ENCODE measurements at places on chromosomes 12 and 14.

GRCh38 chr12:100453951-100454350 lies 19.7 kb upstream of the NR1H4 start:
- no peak for DNase-seq

DNA sequence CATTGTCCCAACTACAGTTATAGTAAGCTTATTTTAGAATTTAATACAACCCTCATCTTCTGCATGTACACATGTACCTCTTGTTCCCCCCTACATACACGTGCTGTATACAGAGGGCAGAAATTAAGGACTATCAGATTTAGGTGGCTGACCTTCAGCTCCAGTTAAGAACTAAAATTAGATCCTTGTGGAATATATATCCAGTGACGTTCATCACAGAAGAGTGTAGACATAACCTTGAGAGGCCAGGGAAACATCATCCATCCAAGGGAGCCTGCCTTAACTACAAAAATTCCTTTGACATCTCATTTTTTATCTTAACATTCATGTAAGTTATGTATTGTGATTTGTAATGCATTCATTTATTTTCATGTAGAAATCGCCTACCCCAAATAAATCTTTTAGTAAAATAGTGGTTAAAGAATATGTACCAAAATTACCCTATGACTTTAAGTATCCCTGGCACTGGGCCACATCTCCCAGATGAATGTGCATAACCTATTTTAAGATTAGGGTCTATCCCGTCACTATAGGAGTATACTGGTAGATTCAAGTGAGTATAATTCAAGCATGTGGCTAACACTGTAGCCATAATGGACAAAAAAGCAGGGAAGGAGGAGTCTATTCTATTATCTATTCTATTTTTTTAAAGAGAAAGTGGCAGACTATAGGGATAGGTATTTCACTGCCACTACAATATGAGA lies 27.5 kb downstream of the RIC8B start:
- no peak for DNase-seq

DNA sequence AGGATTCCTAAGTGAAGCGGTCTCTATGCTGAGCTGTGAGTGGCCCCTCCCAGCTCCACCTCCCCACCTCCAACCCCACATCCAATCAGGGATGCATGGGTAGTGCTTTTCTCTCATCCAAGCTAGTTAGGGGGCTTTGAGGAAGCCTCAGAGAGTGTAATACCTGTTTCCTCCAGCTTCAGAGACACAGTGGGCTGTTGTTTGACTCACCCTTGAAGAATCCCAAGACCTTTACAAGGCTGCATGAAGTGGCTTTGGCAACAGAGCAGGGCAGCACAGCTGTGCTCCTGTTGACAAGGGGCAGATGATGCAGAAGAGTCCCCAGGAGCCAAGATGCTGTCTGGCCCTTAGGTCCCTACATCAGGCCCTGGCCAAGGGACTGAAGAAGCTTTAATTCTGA lies 27.1 kb upstream of the CLMN start:
- DNase-seq, result no peak

GRCh38 chr14:60106339-60106738 lies 14.6 kb downstream of the PCNX4 start:
- peak; percentile 13 for DNase-seq

GRCh38 chr12:12159988-12160387 lies 89.2 kb downstream of the BCL2L14 start:
- no peak for DNase-seq

DNA sequence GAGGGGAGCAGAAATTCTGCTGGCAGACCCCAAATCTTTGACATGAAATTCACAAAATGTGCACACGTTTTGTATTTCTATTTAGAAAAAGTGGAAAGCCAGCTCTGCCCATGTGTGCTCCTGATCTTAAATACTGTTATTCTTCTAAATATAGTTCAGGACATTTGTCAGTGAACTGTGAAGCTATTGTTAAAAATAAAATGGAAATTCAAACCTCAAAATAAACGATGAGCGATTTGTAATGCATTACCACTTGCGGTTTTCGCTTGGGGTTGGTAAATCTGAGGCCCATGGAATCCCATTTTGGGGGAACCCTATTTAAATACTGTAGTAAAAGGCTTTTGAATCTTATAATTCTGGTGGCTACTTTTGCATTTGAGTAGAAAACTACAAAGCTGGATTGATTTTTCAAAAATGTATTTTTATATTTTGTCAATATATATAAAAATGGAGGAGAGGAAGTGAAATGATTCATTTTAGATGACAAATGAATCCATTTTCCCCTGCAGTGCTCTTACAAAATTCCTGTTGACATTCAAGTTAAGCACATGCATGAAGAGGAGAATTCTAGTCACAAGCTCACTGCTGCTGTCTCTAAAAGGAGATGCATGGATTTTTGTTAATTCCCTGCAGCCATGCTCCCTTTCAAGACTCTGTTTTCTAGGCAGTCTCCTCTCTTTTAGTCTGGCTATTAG lies 47.1 kb downstream of the FLRT2 start:
- no peak for DNase-seq

DNA sequence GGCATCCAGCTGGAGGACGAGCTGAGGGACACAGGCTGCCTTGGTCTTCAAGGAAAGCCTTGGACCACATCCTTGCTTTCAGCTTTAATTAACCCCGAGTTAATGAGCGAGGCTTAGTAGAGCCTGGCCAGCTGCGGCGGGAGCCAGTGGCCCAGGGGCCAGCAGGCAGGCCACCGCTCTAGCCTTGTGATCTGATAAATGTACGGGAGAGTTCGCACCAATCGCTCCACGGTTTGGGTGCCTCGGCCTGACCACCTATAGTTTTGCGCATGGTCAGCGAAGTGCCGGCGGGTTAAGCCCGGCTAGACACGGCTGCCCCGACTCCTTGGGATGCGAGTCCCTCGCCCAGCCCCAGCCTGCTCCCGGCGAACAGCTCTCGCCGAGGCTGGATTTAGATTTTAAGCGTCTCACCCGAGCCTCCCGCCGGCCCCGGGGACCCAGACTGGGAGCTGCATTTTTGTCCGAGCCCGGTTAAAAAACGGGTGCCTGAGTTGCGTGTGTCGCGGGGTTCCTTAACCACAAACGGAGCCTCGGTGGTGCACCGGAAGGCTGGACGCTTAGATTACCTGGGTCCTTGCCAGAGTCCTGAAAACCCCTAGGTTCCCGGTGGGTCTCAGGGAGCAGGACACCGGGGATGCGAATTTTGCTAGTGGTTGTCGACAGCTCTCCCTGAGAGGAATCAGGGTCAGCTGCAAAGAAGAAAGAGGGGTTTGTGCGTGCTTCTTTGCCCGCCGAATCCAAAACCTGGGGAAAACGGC lies 2.9 kb upstream of the HOXC12 start:
- no peak for DNase-seq

GRCh38 chr14:56172571-56172971 lies 54.4 kb downstream of the PELI2 start:
- no peak for DNase-seq

GRCh38 chr12:9702255-9702654 lies 30.6 kb downstream of the CLECL1 start:
- peak; percentile 73 for DNase-seq

DNA sequence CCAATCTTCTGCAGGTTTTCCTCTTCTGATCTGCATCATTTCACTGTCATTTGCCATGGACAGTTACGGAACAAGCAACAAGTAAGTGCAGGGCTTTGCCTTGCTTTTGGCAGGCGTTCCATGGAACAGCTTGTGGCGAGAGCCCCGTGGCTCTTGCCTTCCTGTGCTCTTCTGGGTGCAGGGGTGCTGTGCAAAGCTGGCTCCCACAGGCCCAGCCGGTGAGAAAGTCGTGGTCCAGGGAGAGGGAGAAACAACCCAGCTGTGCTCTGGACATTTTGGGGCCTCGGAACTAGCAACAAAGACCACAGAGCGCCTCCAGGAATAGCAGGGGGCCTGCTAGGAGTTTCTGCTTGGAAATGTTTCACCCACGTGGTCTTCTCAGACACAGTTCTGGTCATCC lies 164.7 kb downstream of the ADGRD1 start:
- DNase-seq, result no peak

- DNase-seq, result no peak
These were observed 17.0 kb downstream of the SSPN start for GRCh38 chr12:26212396-26212795.

GRCh38 chr14:46769292-46769691 lies 117.7 kb upstream of the RPL10L start:
- no peak for DNase-seq

DNA sequence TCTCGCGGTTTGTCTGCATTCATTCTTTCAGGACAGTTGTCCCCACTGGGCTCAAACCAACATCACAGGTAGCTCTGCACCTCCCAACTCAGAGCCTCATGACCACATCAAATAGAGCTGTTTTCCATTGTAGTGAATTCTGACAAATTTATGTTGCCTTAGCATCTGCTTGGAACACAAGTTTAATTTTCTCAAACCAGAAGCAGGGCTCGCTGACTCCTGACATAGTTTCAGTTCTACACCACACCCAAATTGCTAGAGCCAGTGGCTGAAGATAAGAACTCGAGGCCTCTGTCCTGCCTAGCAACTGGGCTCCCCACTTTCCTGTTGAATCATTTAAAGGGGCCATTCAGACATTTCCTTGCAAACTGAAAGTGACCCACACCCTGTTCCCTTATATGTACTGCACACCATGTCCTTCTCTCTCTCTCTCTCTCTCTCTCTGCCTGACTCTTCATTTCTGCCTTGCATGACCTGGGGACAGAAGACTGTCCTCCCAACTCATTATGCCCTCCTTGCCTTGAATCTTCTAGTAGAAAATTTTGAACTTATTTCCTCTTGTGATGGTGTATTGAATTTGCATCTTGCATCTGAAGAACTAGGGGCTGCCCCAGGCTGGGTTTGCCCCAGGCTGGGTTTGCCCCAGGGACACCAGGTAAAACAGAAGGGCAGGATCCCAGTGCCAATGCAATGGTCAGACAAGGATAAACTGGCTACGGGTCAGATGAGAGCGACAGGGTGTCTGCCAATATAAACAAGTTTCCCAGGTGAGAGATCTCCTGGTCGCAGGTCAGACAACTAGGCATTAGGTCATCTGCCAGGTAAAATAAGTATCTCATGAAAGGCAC lies 9.7 kb upstream of the WSCD2 start:
- DNase-seq, result no peak

- DNase-seq, result no peak
These were observed 32.8 kb downstream of the MIA2 start for GRCh38 chr14:39266525-39266870.

DNA sequence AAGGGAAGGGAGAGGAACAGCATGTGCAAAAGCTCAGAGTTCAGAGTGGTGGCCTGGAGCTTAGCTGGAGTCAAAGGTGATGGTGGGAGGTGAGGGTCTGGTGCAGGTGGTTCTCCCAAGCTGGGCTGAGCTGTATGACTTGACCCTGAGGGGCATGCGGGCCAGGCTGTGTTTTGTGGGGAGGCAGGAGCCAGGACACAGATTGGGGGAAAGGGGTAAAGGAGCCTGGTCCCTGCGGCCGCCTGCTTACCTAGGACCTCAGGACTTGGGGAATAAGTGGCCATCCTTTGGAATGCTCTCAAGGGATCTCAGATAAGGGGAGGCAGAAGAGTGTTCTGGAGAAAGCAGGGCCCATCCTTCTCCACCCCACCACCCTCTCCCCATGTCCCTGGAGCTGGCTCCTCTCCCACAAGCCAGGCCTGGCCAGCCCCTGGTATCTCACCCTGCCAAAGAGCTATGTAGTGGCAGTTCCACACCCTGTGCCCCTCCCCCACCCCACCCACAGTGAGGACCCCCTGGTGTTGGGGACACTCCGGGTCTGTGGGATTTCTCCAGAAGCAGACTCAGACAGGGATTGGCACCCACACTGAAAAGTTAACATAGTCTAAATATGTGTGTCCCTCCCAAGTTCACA lies 19.9 kb upstream of the CEP170B start:
- DNase-seq, result no peak

GRCh38 chr12:54196396-54196795 lies 7.6 kb upstream of the SMUG1 start:
- no peak for DNase-seq

DNA sequence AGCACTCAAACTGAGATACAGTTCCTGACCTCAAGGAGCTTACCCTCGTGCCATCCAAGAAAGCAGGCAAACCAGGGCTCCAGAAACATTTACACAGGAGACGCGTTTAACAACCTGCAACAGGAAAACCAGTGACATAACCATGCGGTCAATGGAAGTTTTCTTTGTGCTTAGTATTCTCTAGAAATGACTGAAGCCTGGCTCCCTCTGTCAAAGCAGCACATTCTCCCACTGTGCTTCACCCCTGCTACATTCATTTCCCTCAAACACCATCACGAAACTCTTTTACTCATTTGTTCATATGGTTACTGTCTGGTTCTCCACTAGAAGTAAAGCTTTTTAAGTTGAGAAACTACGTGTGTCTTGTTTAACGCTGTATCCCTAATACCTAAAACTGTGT lies 161.3 kb upstream of the CCND2 start:
- DNase-seq, result no peak

DNA sequence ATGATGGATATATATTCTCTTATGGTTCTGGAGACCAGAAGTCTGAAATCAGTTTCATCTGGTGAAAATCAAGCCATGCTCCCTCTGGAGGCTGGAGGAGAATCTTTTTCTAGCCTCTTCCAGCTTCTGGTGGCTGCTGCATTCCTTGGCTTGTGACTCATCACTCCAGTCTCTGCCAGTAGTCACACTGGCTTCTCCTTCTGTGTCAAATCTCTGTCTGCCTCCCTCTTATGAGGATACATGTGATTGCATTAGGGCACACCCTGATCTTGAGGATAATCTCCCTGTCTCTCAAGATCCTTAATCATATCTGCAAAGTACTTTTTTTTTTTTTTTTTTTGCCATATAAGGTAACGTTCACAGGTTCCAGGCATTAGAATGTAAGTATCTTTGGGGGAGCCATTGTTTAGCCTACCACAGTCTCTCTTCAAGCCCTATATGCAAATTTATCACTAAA lies 17.7 kb downstream of the DNAL1 start:
- DNase-seq, result no peak

DNA sequence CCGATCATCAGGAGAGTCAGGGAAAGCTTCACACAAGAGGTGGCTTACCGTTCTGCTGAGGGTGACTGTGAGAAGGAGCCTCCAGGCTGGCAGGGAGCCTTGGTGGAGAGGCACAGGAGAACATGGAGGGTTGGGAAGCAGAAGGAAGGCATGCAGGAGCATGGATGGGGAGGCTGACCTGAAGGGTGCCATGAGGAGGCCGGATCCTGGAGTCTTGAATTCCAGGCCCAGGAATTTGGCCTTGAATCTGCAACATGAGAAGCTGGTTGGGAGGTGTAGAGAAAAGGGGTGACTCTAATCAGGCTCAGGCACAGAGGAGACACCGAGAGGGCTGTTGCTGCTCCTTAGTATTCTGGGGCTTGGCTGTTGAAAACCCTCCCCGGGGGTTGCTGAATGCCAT lies 130.2 kb downstream of the PELI2 start:
- DNase-seq, result no peak

DNA sequence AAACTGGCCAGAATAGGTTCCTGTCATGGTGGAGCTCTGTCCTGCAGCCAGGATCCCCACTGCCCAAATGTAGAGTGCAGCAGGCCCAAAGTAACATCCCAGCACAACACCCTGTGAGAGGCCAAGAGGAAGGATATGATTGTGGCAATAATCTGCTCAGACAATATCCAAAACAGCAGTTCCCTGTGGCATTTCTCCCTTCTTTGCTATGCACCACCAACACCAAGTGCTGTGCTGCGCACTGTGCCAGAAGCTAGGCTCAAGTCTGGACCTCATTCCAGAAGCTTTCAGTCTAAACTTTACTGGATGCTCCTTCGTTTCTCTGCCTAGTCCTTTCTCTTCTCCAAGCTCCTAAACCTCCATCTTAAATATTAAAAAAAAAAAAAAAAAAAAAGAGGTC lies 33.4 kb downstream of the SLC11A2 start:
- DNase-seq, result no peak
